Urinary bladder (tissue), 4 donors: ENCODE measurements at places on chromosomes 3 and 15. TPM values are rescaled to one million over a fixed set of nuclear protein-coding genes. Genes with fewer than 3 reads are reported as not detected.

- DNase-seq = no peak
Observed at GRCh38 chr3:32913790-32914446, 37.5 kb upstream of the CCR4 start.

STX19 gene
- polyA plus RNA-seq = 0.14 TPM

- DNase-seq = no peak
Observed at GRCh38 chr15:98954411-98954810, 53.2 kb downstream of the PGPEP1L start.

DNA sequence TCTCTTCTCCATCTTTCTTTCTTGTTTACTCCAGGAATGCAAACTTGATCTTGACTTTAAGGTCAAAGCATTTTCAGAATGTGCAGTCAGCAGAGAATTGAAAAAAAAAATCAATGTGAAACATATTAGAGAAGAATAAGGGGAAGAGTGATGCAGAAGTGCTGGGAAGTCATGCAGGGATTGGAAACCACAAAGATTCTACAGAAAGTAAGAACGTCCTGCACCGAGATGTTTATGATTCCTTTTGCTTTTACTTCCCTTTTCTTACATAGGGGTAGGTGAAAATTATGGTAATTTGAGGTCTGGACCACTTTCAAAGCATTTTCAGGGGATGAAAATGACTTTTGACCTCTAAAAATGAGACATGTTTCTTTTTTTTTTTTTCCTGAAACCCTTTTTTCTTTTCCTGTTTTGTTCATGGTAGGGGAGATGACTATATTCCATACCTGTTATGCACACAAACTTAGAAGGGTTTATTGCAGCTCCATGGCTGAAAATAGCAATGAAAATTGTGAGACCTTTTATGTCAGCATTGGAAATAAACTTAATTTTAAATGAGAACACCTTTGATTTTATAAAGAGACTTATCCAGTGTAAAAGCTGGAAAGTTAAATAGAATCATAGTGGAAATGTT, 623.5 kb upstream of the TBL1XR1 start:
- no peak for DNase-seq

TNFSF10 gene
- polyA plus RNA-seq = 29.4 TPM

IGF1R gene
- 11.5 TPM for polyA plus RNA-seq

DNA sequence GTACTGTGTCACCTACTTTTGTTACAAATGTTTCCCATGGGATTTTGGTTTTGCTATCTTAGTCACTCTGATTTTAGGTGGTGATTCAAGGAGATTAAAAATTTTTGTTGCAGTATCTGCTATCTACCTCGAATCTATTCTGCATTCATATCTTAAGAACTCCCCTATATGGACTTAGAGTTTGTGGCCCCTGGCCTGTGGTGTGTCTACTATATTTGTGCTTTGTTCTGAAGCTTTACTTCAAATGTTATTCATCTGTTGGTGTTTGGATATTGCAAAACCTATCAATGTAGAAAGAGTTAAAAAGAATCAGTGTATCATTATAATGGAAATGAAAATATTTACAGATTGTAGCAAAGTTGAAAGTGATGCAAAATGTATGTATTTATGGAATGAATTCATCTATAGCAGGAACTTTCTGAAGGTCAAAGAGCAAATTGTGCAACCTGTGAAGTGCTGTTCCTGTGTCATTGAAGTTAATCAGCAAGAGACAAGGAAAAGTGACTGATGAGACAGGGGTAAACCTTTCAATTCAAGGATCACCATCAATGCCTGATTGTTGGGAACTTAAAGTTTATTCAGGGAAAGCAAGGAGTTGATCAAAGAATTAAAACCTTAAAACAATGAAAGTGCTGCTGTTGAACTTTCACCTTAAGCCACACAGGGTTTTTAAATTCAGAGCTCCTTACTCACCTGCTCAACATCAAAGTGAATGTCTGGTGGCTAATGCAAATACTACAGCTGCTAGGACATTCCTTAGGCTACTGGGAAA, 71.0 kb downstream of the SLMAP start:
- no peak for DNase-seq

MUSTN1 gene
- 44.5 TPM for polyA plus RNA-seq

GRCh38 chr3:45537616-45537969, 57.0 kb upstream of the LIMD1 start:
- no peak for DNase-seq
